ENCODE measurements at places on chromosomes 5 and 9.

- no peak for DNase-seq
Observed at GRCh38 chr9:95137587-95138145, 179.8 kb downstream of the FANCC start.

- no peak for DNase-seq
Observed at GRCh38 chr5:91401175-91401574, 18.1 kb upstream of the ARRDC3 start.

DNA sequence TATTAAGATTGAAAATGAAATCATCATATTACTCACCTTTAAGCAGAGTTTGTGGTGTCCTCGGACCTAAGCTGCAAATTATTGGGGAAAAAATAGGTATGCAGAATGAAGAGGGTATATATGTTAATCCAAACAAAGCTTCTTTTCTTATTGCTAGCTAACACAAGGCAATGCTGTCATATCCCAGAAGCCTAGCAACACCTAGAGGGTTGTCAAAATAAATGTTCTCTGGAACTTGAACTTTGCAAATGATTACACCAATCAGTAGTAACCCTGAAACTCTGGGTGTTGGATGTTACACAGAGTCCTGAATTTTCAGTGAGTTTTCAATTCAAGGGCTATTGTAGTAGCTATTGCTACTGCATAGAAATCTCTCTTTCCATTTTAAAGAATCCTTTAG is at the start of gene C6:
C6 (minus strand) TSS at position 193 of the 400 bp plus-strand sequence. CDS start 10,302 bp downstream, outside the sequence.
- no peak for DNase-seq

GRCh38 chr9:97752274-97752673 is 55.1 kb upstream of the XPA start:
- no peak for DNase-seq

DNA sequence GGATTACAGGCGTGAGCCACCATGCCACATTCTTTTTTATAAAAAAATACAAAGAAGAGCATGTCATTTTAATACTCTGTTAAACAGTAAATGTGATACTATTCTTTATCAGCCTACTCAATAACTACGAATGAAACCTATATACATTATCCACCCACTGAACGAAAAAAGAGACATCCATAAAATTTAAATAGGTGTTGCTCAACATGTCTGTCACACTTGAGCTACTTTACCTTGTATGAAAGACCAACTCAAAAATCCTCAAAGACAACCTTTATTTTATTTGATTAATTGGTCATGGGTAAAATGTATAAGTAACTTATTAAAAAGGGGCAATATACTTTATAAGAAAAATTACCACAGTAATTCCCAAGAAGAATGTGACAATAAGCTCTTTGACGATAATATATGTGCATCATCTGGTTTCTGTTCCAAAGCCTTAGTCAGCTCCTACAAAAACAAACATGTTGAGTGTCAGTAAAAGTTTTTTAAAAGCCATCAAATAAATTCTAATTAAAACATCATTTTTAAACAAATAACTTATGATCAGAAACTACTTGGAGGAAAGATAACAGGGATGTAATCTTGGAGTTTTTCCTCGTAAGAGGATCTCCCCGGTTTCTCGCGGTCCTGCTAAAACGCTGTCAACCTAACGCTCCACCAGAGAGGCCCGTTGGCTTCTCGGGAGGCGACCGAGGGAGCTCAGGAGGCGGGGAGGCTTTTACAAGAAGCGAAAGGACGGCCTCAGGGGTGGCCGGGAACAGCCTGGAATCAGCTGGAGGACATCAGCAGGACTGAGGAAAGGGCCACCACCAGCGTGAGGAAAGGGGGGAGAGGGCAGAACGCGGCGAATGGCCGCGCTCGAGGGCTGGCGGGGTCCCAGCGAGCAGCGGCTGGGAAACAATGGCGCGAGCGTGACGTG is 13.5 kb upstream of the ANKRD18B start:
- DNase-seq = no peak

DNA sequence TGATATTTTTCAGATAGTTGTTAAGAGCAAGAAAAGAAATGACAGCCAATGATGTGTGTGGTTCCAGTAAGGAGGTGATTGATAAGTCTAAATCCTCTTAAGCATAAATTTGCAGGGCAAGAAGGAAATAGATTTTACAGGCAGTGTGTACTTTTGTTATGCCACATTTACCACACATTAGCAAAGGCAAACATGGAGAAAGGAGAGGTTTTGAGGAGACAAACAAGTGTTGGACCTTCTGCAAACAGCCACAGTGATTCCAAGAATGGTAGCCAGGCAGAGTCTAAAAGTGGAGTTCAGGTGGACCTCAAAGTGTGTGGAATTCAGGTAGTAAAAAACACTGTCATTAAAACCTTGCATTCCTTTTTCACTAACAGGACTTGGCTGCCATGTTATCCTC is 295.9 kb upstream of the ITGA1 start:
- DNase-seq = no peak

- DNase-seq = no peak
Observed at GRCh38 chr5:23353286-23353685, 154.1 kb upstream of the PRDM9 start.

DNA sequence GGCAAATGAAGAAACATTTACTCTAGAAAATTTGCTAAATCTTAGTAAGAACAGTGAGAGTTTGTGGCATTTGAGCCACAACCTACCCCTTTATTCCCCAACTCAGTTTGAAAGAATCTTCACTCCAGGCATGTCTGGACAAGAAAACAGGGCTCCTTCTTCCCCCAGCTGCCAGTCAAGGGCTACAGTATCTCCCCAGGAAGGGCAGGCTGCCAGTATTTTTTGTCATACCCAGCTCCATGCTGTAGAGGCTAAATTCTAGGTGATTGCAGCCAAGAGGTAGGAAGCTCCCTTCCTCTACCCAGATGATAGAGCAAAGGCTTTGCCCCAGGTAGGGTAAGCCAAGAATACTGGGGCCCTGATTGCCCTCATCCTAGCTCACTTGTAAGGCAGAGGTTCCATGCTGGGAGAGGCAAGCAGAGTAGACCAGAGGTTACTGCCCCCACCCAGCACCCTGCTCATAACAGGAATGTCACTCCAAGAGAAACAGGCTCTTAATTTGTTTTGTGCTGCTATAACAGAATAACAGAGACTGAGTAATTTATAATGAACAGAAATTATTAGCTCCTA is 20.0 kb upstream of the GRPEL2 start:
- no peak for DNase-seq

DNA sequence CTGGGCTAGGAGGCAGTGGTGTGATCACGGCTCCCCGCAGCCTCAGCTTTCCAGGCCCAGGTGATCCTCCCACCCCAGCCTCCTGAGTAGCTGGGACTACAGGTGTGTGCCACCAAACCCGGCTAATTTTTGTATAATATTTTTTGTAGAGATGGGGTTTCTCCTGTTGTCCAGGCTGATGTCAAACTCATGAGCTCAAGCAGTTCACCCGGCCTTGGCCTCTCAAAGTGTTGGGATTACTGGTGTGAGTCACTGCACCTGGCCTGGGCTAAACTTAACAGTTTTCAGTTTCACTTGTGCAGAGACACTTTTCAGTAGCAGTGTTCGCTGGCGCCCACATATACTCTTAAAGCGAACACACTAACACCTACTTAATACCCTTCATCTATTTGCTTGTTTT is 205.6 kb upstream of the ZNF608 start:
- no peak for DNase-seq

- no peak for DNase-seq
Observed at GRCh38 chr9:132147331-132147730, 14.5 kb upstream of the NTNG2 start.

DNA sequence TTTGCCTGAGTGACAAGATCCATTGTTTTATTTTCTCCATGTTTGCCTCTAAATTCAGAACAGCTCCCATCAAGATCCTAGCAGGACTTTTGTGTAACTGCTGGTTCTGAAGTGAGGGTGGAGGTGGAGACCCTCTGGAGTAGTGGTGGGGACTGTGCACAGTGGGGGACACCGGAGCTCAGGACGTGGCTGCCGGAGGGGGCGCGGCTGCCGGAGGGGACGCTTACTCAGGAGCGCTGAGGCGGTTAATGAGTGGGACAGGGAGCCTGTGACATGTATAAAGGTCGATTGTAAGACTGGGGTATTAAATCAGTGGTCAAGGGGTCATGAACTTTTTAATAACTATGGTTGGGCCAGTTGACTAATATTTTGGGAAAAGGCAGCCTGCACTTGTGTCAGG is 127.0 kb upstream of the CACNA1B start:
- no peak for DNase-seq

- DNase-seq = no peak
Observed at GRCh38 chr9:12935714-12936113, 160.9 kb downstream of the LURAP1L start.

DNA sequence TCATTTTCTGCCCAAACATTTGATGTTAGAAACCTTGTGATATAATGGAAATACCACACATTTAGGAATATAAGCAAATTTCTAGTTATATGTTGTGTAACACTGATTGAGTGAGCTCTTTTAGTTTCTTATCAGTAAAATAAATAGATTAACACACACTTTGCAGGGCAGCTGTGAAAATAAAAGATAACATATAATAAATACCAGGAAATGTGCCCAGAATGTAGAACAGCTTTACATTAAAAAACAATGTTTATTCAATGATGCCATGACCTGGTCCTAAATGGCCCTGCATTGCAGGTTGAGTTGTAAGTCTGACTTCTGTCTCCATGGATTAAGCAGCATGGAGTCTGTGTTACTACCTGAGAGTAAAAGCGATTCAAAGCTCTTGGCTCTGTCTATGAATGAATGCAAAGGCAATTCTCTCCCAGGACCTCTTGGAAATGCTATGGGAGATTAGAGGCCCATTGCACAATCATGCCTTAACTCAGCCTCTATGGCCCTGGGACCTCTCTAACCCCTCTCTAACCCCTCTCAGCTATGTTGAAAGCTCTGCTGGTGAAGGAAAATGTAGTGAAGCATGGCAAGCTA is 296.0 kb upstream of the ACTBL2 start:
- DNase-seq = no peak

- DNase-seq = no peak
Observed at GRCh38 chr9:69121155-69122081, 52.7 kb upstream of the TJP2 start.

DNA sequence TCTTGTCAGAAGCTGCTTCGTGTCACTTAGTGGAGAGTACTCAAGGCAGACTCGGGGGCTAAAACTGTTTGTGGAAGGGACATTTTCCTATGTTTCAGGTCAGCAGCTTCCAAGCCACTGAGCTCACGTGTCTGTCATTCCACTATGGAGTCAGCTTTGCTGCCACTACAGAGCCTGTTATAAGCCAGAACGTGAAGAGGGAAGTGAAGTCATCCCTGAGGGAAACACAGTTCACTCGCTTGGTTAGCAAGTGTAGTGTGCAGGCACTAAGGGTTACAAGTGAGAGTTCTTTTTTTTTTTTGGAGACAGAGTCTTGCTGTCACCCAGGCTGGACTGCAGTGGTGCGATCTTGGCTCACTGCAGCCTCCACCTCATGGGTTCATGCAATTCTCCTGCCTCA is 24.5 kb upstream of the LTC4S start:
- DNase-seq = no peak

DNA sequence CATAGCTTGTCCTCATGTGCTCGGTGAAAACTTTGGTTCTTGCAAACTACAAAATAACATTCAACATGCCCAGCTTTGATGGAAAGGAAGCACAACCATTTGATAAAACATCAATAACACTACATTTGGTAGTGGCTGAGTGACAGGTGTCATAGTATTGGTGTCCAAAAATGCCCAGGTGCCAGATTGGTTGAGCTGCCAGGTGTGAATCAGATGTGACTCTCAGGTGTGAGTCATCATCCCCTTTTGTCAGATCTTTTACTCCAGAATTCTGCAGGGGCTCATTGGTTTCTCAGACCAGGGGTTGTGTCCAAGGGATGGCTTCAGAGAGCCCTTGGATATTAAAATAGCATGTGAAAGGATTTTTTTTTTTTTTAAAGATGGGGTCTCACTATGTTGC is 22.5 kb upstream of the POMT1 start:
- no peak for DNase-seq

- DNase-seq = no peak
Observed at GRCh38 chr5:36215910-36216309, 25.8 kb downstream of the NADK2 start.

DNA sequence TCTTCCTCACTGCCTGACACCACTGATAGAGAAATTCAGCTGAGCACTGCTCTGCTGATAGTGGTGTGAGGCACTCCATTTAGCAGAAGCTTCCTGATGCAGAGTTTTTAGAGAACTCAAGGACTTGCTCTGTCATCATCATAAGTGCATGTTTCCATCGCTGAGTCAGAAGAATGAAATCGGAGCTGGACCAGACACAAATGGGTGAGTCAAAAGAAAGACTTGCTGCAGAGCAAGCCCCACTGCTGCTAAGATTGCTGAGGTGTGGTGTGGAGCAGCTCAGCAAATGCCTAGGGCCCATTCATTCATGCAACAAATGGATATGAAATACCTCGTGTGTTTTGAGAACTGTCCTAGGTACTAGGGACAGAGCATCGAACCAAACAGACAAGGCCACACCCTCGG is 410.2 kb upstream of the SLC30A5 start:
- DNase-seq = no peak

DNA sequence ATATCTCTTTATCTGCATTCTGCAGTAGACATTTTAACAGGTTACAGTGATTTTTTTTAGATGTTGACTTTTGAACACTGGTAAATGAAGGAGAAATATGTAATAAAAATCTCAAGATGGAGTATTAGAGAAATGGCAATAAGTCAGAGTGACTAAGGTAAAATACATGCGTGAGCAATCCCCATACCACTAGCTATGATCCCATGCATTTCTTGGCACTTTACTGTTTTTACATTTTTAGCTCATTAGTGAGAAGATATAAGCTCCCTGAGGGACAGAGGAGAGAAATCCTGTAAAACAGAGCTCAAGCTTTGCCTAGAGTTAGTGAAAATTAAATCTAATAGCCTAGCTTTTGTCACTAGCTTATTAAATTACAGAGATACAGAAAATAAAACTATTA is 181.9 kb upstream of the TRPM3 start:
- DNase-seq = no peak

DNA sequence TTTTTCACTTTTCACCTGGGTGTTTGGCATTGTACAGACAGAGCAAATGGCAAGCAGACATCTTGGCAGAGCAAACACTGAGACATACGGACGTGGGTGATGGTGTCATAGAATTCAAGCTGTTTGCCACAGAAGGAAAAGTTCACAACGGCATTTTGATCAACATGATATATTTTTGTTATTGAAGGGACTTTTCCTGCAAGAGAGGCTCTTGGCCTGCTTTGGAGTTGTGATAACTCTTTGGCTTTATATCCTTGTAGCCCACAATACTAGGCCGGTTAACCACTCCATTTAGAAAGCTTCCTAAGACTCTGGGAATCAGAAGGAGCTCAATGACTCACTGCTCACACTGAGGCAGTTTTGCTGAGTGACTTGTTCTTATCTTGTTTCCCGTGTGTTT is 1038.3 kb downstream of the TLE1 start:
- DNase-seq = no peak

DNA sequence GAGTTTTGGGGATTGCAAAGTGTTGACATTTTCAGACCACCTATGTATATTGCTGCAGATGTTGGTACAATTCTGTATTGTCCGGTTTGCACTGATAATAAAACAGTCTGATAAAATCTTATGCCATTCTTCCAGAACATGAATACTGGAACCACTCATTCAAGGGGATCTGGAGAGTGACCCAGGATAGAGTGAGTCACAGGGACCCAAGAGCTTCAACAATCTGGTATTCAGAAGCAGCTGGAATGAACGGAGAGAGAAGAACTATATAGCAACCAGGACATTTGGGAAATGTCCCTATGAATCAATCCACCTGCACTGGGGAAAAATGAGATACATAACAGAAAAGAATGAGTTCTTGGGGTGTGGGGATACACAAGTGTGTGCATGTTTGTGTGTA is 73.3 kb downstream of the SH3TC2 start:
- no peak for DNase-seq
